AG09319 (cell line): ENCODE measurements at places on chromosomes 13 and 19.

DNA sequence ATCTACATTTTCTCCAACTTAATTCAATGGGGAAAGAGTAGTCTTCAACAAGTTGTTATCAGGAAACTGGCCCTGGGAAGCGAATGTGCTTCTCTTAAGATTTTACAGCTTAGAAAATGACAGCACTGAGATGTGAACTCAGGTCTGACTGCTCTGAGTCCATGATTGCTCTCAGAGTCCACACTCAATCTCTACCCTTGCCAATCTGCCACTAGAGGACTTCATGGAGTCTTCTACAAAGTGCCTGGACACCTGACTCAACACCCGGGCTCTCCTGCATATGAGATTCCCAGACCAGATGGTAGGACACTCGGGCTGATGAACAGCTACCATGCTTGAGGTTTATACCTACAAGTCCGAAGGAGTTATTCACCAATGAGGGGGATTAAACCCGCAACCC, 74.8 kb downstream of the ABCC4 start:
- no peak for DNase-seq

DNA sequence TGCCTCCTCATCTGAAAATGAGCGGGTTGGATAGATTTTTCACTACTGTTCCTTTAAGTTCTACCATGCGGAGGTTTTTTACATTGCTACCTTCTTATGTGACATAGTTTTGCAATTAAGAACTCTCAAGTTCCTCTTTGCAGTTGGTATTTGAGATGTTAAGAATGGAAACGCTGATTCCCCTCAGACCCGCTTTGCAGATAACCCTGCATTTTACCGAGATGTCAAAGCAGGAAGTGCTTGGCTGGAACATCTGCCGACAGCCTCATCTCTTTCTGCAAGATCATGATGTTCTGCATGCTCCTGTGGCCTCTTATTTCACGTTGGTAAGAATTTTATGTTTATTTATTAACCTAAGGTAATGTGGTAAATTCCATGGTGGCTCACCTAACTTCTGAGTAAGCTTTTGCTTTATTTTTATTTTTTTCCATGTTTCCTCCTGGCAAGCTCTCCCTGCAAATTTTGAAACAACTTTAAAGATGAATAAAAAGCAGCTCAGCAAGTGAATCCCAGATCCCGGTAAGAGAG, 22.5 kb downstream of the PABPC3 start:
- no peak for DNase-seq

GRCh38 chr13:33375421-33375820, 89.9 kb upstream of the STARD13 start:
- no peak for DNase-seq

DNA sequence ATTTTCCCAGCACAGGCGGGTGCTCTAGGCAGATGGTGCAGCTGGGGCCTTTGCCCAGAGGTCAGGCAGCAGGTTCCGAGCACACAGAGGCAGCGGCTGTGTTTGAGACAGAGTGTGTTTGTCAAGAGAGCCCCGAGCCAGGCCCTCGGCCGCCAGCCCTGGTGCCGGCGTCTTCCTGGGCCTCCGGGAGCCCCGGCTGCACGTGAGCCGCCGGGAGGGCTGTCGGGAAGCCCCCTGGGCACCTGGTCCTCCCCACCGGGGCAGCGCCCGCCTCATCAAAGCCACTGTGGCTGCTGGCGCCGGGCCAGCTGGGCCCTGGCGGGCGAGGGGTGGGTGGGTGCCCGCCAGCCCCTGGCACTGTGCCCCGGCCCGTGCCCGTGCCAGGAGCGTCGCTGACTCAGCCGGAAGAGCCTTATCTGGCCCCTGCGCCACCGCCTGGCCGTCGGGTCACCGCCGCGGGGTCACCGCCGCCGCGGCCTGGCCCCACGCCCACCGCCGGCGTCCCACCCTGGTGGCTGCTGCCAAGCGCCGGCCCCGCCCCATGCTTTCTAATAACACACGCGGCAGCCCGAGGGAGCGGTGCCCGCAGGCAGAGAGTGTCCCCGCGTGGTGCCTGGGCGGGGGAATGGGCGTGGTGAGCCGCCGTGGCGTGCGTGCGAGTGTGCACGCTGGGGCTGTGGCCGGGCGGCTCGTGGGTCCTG, 14.9 kb downstream of the ARID3A start:
- DNase-seq: no peak

DNA sequence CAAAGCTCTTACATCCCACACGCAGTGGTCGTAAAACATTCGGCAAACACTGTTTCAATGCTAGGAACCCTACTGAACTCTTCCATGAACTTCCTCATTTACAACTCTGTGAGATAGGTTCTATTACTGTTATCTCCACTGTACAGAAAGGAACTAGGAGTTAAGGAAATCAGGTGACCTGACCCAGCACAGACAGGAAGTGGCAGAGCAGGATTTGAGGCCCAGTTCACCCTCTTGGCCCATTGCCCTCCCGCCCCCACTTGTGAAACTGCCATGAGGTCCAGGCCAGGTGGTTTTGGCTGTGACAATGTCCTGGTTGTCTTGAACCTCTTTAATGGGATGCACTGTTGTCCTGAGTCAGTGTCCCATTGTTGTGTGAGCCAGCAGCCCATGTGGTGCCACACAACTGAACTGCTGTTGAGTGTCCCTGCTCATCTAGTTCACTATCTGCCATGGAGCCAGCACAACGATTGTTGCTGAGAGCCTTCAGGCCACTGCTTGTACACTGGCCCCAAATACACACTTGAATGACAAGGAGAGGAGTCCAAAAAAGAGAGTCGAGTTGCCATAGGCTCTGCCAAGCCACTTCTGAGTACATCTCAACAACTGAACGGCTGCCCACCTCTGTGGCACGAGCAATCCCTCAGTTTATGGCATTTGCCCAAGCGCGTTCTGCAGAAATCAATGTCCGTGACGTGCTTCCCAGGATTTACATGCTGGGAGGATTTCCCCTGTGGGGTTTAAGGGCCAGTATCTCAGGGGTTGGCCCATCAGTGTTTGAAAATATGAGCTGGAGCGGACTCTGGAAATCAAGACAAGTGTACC, 484.6 kb downstream of the TSHZ3 start:
- DNase-seq: no peak

DNA sequence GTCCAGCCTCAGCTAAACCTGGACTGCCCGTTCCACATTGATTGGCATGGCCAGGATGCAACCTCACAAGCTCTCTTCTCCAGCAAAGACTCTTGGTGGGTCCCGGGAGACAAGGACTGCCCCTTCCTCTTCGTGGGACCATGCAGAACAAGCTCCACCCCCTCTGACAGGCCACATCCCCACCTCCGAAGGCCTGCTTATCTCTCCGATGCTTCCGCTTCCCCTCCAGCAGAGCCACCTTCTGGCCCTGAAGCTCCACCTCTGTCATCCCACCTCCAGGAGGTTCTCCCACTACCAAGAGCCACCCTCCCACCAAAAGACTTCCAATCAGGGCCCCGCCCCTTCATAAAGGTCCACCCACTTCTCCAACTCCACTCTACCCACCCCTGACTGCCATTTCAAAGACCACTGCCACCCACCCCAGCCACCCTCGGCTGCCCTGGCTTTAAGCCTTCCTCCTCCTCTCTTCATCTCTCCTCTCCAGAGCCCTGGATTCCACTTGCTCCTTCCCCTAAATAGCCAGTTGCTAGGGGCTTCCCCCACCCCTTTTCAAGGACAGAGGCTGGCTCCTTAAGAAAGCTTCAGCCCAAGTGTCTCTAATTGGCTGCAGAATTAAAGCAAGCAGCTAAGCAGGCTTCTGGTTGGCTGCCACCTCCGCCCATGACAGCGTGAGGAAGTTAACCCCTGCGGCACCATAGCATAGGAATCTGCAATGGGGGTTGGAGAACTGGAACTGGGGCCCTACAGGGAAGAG, 9.9 kb downstream of the LRFN1 start:
- DNase-seq: no peak

GRCh38 chr19:57759096-57759495, 10.4 kb upstream of the ZNF586 start:
- DNase-seq: no peak

DNA sequence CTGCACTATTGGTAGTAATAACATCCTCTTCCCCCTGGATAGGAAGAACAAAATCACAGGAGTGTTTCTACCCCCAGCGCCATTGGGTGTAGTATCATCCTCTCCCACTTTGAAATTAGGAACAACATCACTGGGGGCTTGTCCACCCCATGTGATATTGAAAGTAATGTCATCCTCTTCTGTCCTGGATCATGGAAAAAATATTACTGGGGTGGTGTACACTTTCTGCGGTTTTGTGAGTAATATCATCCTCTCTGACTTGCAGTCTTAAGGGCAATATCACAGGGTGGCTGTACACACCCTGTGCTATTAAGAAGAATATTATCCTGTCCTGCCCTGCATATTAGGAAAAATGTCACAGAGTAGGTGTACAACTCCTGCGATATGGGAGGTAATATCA, 4.9 kb upstream of the RGCC start:
- DNase-seq: no peak

DNA sequence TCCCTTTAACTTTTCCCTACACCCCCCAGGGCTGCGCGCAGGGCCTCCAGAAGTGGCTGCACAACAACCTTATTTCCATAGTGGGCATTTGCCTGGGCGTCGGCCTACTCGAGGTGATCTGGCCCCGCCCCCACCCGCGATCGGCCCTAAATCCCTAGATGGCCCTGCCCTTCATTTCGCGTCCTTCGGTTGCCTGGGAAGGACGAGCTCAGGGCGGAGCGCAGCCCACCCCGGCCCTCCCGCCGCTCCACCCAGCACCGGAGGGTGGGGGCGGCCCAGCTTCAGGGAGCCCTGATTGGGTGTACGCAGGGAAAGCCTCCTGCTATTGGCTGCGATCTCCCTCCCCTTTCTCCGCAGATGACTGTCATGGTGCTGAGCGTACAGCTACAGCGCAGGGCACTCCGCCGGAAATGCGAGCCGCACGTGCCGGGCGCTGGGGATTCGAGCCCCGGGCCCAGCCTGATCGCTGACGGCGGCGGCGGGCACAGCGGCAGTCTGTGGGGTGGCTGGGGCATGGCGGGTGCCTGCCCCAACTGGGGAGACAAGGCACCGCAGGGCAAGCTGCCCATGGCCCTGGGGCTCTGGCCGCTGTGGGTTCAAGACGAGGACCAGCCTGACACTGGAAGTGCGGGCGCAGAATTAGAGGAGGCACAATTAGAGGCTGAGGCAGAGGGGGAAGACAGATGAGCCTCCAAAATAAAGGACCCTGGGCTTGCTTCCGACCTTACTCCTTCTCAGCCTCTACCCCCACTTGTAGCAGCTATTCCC, 4.3 kb downstream of the CD37 start:
- DNase-seq: peak; percentile 62

- DNase-seq: no peak
Observed at GRCh38 chr19:35073941-35074340, 32.4 kb downstream of the HPN start.

DNA sequence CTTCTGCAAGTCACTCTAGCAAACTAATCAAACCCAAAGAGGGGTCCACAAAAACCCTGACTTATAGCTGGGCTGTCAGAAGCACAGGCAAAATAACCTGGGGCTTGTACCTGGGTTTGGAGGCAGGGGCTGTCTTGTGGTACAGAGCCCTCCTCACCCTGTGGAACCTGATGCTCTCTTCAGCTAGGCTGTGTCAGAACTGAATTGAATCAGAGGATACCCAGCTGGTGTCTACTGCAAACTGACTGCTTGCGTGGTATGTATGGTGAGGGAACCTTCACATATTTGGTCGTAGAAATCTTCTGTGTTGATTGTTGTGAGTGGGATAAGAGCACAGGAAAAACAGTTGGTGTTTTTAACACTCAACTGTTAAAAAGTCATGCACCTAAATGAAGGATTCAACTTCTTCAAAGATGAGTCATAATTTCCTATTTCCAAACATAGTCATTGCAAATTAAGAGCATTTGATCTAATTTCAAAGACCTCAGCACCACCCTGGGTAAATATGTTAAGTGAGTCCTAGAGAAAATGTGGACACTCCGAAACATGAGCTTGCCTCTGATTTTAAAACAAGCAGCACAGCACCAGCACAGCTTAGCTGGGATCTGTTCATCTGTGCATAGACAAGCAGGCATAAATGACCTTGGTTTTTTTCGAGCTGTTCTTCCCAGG, 840.2 kb downstream of the UQCRFS1 start:
- DNase-seq: no peak

GRCh38 chr19:41420101-41420880, 6.9 kb downstream of the B3GNT8 start:
- no peak for DNase-seq

GRCh38 chr19:35120492-35120891, 4.9 kb downstream of the FXYD3 start:
- peak; percentile 70 for DNase-seq

DNA sequence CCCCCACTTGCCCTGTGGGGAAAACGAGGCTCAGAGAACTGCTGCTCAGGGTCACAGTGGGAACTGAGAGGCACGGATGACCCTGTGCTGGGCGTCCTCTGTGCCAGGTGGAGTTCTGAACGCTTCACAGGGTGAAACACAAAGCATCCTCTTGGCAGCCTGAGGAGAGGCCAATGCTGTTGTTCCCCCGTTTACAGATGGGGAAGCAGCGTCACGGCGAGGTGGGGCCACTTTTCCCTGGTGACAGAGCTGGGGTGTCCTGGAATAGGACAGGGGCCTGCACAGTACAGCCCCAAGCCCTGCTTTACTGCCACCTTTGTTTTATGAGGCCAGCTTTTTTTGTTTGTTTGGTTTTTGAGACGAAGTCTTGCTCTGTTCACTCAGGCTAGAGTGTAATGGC, 22.1 kb downstream of the DHX34 start:
- DNase-seq: no peak

- no peak for DNase-seq
Observed at GRCh38 chr13:28710161-28710560, 8.6 kb downstream of the SLC46A3 start.

DNA sequence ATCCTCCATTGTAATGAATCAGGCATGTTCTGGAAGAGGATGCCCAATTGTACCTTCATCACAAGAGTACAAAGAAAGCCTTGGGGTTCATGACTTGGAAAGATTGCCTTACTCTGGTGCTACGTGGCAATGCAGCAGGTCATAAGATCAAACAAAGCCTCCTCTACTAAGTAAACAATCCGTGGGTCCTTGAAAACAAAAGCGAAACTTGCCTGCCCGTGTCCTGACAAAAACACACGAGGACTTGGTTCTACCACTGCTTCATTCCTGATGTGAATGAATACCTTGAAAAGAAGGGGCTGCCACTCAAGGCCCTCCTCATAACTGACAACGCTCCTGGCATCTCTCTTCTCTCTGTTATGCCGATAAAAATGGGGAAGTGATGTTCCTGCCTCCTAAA, 18.9 kb downstream of the ZNF563 start:
- DNase-seq: no peak

DNA sequence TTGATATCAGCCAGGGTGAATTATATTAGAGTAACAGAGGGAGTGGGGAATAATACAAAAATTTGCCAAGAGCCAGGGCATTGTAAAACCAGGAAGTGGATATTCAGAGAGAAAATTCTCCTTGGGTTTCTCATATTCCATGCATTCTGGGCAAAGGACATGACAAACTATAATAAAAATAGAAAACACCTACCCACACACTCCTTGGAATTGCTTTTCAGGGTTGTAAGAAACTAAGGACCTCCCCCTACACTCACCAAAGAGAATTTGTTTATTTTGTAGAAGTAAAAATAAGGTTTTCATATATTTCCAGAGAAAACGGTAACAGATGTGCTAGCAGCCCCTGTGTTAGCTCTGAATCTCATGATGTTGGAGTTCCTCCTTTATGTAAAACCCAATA, 649.6 kb downstream of the SLITRK1 start:
- no peak for DNase-seq
